ENCODE measurements at places on chromosomes 3 and 15. TPM values are rescaled to one million over a fixed set of nuclear protein-coding genes. Genes with fewer than 3 reads are reported as not detected.

DNA sequence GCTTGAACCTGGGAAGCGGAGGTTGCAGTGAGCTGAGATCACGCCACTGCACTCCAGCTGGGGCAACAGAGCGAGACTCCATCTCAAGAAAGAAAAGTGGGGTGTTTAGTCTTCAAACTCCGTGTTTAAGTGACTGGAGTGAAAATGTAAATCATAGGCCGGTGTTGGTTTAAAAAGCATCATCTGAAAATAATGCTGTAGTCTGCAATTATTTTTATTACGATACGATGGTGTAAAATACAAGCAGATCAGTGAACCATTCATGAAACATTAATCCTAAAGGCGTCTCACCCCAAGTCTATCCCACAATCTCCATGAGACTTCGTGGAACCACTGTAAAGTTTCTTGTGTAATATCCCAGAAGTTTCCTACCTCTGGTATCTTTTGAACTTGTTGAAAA is 6.3 kb downstream of the CTNNB1 start:
- peaks cover 55% of the 10 kb centered on the region for H3K4me1 ChIP-seq
- H3K27ac ChIP-seq: no peak overlapping the region
- H3K4me3 ChIP-seq: no peak overlapping the region
- H3K36me3 ChIP-seq: no peaks in the 10 kb centered on the region
- H3K27me3 ChIP-seq: no peaks in the 10 kb centered on the region

Gene TMEM266
- total RNA-seq: 1.3 TPM

Gene ITGB5
- total RNA-seq: 43.0 TPM

GRCh38 chr15:38217191-38217595 is 35.4 kb upstream of the SPRED1 start:
- H3K27ac ChIP-seq: no peak overlapping the region
- no peaks in the 10 kb centered on the region for H3K4me1 ChIP-seq

Gene LEKR1
- total RNA-seq: 0.19 TPM

DNA sequence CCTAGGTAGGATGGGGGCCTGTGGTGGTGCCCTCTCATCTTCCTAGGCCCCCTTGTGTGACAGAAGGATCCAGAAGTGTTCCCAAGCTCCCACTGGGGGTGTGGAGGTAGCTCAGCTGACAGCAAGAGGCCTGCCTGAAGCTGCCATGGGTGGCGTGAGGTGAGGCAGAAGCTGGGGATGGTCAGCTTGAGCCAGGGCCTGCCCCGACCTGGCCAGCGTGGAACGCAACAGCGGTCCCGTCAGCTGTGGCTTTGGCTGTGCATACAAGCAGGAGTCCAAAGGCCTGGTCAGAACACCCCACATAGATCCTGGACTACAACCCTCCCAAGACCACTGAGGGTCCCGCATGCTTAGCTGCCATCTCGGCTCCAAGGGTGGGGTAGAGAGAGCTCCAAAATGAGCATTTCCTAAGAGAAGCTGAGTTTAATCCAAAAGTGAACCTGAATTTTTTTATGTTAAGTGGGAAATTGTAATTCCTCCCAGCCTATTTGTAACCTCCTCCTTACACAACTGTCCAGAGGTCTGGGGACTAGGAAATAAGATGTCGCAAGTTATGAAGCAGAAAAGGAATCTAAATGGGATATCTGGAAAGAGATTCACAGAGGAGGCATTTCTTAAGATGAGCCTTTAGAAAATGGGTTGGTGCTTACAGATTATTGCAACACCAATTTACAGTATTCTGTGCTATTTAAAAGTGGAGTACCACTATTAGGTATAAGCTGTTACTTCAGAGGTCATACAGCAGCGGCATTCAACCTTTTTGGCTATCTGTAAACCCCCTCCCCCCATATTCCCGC is 9.9 kb upstream of the PLA2G4D start:
- DNase-seq: no peak
- H3K4me1 ChIP-seq: no peaks in the 10 kb centered on the region
- H3K36me3 ChIP-seq: no peaks in the 10 kb centered on the region

DNA sequence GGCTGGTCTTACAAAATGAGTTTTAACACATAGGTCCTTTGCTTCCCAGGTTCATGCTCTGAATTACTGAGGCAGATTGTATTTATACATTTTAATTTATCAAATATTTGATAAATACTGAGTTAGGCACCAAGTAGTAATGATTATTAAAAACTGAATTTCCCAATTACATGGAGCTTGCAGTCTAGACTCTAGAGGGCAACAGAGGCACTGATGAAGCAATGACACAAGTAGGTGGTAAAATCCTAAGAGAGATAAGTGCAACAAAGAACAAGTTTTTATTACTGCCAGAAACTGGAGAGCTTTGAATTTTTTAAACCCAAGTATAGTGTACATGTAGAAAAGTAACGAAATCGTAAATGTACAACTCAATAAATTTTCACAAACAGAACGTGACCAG is 406.2 kb upstream of the RARB start:
- no peak overlapping the region for H3K27ac ChIP-seq
- H3K36me3 ChIP-seq: no peaks in the 10 kb centered on the region
- no peaks in the 10 kb centered on the region for H3K4me1 ChIP-seq
- no peak overlapping the region for H3K4me3 ChIP-seq

DNA sequence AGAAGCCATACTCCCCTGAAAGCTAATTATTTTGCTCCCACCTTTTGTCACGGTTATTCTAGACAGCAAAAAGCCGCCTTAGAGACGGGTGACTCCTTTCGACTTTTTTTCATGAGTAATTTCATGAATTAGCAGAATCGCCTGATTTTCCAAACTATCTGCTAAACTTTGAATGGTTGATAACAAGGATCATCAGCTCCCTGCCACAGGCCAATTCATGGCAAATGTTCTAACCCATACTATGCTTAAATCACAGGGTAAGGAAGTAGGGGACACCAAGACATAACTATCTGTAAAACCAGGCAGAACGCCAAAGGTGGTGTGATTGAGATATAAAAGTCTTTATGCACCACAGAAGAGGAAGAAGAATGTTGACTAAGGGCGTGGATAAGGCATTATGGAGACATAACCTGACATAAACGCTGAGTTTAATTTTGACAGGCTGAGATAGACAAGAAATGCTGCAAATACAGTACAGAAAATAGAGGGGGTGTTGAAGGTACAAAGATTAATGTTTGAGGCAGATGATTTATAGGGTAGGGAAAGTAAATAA is 891 bp upstream of the DMXL2 start:
- peaks cover 19% of the 10 kb centered on the region for H3K4me1 ChIP-seq
- peak overlapping the region; percentile 83 for H3K4me3 ChIP-seq

GRCh38 chr3:97958396-97958795 is 13.8 kb downstream of the RIOX2 start:
- H3K36me3 ChIP-seq: peaks cover 32% of the 10 kb centered on the region
- no peak overlapping the region for H3K27ac ChIP-seq
- no peak for DNase-seq

Gene ALDH1A3
- 8.4 TPM for total RNA-seq

Gene NLGN1
- total RNA-seq: 0.37 TPM

DNA sequence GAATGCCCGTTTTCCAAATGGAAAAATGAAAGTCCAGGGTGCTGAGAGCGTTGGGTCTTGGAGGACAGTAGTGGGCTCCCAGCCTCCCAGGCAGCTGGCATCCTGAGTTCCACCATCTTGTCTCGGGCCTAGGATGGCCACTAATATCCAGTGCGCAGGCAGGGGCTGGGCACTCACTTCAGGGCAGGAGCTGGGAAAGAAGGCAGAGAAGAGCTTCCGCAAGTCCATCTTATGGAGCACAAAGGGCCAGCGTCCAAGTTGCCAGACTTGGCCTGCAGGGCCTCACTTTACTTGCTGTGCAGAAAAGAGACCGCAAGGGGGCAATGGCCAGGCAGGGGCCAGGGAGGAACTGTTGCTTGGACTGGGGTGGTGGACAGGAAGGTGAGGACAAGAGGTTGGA is 46.1 kb downstream of the IQSEC1 start:
- no peaks in the 10 kb centered on the region for H3K27me3 ChIP-seq
- no peak for DNase-seq
- no peaks in the 10 kb centered on the region for H3K36me3 ChIP-seq

GRCh38 chr15:41231422-41232226 is 556 bp downstream of the CHP1 start:
- H3K4me1 ChIP-seq: no peaks in the 10 kb centered on the region
- H3K27ac ChIP-seq: peak overlapping the region; percentile 91
- H3K36me3 ChIP-seq: peaks cover 3% of the 10 kb centered on the region
- peak overlapping the region; percentile 78 for H3K4me3 ChIP-seq
- no peaks in the 10 kb centered on the region for H3K27me3 ChIP-seq

DNA sequence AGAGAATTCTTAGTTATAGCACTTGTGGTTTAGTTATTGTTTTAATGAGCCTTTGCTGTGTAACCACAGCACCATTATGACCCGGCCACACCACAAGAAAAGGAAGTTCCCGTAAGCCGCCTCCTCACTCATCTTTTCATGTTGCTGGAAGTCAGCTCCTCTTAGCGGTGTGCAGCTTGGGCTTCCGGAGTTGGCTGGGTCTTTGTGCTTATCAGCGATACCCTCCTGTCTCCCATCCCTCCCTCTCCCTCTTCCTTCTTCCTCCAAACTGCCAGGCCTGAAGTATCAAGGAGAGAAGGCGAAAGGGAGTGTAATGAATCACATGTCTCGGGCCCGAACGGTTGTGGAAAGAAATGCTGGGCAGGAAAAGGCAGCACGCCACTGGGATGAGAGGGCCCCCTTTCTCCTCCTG is 353.5 kb downstream of the MCTP2 start:
- no peaks in the 10 kb centered on the region for H3K27me3 ChIP-seq
- no peaks in the 10 kb centered on the region for H3K4me1 ChIP-seq
- no peak overlapping the region for H3K4me3 ChIP-seq
- DNase-seq: no peak
- H3K36me3 ChIP-seq: no peaks in the 10 kb centered on the region

Gene GOLGA8R
- 6.0 TPM for total RNA-seq

DNA sequence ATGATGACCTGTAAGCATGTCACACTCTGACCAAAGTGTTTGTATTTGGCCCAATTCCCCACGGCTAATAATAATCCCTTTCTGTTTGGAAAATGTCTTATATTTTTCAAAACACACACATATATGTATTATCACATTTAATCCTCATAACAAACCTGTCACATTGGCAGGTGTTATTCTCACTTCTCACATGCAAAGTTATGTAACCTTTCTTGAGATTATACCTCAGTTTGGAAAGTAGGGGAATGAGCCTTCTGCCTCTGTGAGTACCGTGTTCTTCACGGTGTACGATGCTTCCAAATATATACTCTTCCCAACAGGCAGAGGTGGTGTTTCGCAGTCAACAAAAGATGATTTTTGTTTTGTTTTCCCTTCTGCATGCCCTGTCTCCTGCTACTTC is 205.6 kb downstream of the TP63 start:
- DNase-seq: no peak
- H3K27me3 ChIP-seq: no peaks in the 10 kb centered on the region
- H3K36me3 ChIP-seq: no peaks in the 10 kb centered on the region
- H3K4me1 ChIP-seq: no peaks in the 10 kb centered on the region

Gene IL17RB
- 14.6 TPM for total RNA-seq

DNA sequence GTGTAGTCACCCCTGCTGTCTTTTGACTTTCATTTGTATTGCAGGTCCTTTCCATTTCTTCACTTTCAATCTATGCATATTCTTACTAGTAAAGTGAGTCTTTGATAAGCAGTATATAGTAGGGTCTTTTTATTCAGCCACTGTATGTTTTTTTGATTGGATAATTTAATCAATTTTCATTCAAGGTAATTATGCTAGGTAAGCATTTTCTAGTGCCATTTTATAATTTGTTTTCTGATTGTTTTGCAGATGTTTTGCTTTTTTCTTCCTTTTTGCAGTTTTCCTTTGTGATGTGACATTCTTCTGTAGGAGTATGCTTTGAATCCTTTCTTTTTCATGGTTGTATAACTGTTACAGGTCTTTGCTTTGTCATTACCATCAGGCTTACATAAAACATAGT is 504.3 kb upstream of the GBE1 start:
- no peak overlapping the region for H3K27ac ChIP-seq
- H3K4me1 ChIP-seq: peaks cover 1% of the 10 kb centered on the region
- no peak for DNase-seq
- no peaks in the 10 kb centered on the region for H3K27me3 ChIP-seq

GRCh38 chr3:17573396-17573795 is 169.0 kb downstream of the TBC1D5 start:
- no peaks in the 10 kb centered on the region for H3K4me1 ChIP-seq
- H3K27ac ChIP-seq: no peak overlapping the region
- H3K27me3 ChIP-seq: no peaks in the 10 kb centered on the region
- H3K4me3 ChIP-seq: no peak overlapping the region
- no peak for DNase-seq
- H3K36me3 ChIP-seq: no peaks in the 10 kb centered on the region

DNA sequence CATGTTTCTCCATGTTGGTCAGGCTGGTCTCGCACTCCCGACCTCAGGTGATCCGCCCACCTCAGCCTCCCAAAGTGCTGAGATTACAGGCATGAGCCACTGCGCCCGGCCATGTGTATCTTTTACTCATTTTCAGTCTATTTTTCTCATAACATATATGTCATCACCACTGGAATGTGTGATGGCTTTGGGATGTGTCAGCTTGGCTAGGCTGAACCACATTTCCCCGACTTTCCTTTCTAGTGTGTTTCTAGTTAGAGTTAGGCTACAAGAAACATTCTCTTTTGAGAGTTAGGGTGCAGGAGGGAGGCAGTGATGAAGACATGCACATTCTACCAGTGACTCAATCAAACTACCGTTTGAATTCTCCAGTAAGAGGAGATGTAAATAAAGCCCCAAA is 444.9 kb upstream of the THBS1 start:
- no peaks in the 10 kb centered on the region for H3K36me3 ChIP-seq
- no peak for DNase-seq
- no peak overlapping the region for H3K27ac ChIP-seq
- H3K27me3 ChIP-seq: no peaks in the 10 kb centered on the region
- no peaks in the 10 kb centered on the region for H3K4me1 ChIP-seq

Gene MORC1
- 0.14 TPM for total RNA-seq

DNA sequence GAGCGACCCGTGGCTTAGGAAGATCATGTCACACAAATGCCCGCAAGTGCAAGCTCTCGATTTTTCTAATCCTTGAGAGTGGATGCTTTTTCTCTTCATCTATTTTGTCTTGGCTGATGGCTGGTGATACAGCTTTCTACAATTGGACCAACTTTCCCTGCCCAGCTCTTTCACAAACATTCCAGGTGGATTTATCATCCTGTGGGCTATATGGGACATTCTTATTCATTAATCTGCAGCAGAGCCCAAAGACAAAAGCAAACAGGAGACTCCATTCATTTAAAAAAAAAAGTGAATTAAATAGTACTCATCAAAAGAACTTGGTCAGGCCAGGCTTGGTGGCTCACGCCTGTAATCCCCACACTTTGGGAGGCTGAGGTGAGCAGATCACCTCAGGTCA is 14.2 kb upstream of the TSEN2 start:
- no peak overlapping the region for H3K27ac ChIP-seq
- H3K27me3 ChIP-seq: no peaks in the 10 kb centered on the region
- no peaks in the 10 kb centered on the region for H3K4me1 ChIP-seq
- H3K4me3 ChIP-seq: no peak overlapping the region
- DNase-seq: no peak

Gene WDR93
- 0.08 TPM for total RNA-seq

- H3K27ac ChIP-seq: no peak overlapping the region
- H3K4me1 ChIP-seq: no peaks in the 10 kb centered on the region
- DNase-seq: no peak
- no peaks in the 10 kb centered on the region for H3K27me3 ChIP-seq
These were observed 18.7 kb downstream of the ISG20 start for GRCh38 chr15:88657326-88658069.

- no peak overlapping the region for H3K27ac ChIP-seq
- no peak overlapping the region for H3K4me3 ChIP-seq
- DNase-seq: no peak
These were observed 148.0 kb upstream of the OSTN start for GRCh38 chr3:191051037-191051436.

GRCh38 chr3:187130346-187131066 is 8.8 kb downstream of the RPL39L start:
- no peaks in the 10 kb centered on the region for H3K27me3 ChIP-seq
- no peak overlapping the region for H3K4me3 ChIP-seq
- H3K27ac ChIP-seq: peak overlapping the region; percentile 48
- no peaks in the 10 kb centered on the region for H3K4me1 ChIP-seq
- DNase-seq: no peak
- H3K36me3 ChIP-seq: no peaks in the 10 kb centered on the region
